Kidney (tissue), 22 donors: ENCODE measurements at places on chromosomes 3 and 15.

GRCh38 chr15:76058714-76059319, 968 bp upstream of the TMEM266 start:
- no peak for DNase-seq

- no peak for DNase-seq
These were observed 6.8 kb downstream of the SLC35A5 start for GRCh38 chr3:112568642-112569041.

- DNase-seq = no peak
These were observed 151.7 kb downstream of the FBN1 start for GRCh38 chr15:48493763-48494225.

- DNase-seq = no peak
These were observed 192.0 kb downstream of the BCHE start for GRCh38 chr3:165645191-165645590.

GRCh38 chr15:36880224-36880912, 220.0 kb downstream of the MEIS2 start:
- peak; percentile 79 for DNase-seq

DNA sequence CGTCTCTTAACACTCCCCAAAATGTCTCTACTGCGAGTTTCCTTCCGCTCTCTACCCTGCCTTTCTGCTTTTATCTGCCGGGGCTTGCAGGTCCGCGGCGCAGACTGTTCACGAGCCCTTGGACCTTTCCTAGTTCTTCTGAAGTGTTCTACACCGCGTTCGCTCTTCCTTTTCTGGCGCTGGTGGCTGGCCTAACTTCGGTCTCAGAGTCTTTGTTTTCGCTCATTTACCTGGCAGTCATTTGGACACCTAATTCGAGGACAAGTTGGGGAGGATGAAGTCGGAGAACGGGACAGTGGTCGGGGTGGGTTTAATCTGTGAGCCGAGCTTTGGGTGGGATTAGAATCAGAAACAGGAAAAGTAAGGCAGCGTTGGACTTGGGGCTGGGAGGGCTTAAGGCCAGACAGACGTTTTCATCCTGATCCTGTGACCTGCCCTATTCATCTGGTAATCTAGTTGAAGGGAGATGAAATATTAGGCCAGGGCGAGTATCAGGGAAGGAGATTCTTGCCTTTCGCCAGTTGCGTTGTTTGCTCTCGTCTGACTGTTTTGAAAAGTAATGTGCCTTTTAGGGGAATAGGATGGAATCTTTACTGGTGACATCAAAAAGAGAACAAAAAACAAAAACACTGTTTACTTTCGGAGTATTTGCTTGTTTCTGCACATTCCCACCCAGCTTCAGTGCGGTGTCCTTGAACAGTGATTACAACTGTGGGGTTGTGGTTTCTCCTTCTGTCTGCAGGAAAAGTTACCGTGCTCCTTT, 1.8 kb downstream of the DIPK2A start:
- DNase-seq = peak; percentile 90

- no peak for DNase-seq
These were observed 655.2 kb downstream of the RBMS3 start for GRCh38 chr3:29936054-29936453.

DNA sequence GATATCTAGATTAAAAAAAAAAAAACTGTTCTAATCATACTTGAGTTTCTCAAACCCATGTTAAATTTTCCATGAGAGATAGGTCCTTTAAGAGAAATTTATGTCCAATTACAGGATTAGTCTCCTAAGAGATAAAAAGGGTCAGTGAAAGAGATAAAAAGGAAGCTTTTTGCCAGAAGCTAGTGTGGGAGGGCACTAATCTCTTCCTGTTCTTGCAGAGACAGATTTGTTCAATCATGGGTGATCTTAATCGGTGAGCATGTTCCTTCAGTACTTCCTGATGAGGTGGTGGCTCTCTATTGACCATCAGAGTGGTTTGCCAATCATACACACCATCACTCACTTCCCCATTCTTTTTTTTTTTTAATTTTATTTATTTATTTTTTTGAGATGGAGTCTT, 16.9 kb upstream of the LPP start:
- DNase-seq = no peak

DNA sequence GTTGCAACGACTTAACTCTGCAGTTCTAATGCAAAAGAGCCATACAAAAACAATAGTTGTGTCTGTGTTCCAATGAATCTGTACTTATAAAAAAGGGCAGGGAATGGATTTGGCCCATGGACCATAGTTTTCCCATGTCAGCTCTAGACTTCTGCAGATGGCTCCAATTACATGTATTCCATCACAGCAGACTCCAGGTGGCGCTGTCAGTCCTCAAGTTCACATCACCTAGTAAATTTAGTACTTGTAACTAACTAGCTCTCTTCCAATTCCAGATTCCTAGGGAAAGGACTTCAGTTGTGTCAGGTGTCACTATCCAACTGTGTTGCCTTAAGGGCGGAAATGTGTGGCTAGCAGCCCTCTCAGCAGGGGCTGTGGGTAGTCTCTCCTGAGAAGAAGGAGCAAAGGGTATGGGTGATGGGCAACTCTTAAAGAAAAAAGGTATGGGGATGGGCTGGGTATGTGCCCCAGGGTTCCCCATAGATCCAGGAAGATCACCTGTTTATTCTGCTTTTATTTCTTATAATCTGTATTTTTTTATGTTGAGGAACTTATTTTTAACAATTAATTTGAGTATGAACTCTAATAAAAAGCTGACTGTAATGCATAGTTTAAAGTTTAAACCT, 36.2 kb downstream of the BBS4 start:
- no peak for DNase-seq

GRCh38 chr3:172152874-172153273, 113.5 kb downstream of the FNDC3B start:
- DNase-seq = no peak

DNA sequence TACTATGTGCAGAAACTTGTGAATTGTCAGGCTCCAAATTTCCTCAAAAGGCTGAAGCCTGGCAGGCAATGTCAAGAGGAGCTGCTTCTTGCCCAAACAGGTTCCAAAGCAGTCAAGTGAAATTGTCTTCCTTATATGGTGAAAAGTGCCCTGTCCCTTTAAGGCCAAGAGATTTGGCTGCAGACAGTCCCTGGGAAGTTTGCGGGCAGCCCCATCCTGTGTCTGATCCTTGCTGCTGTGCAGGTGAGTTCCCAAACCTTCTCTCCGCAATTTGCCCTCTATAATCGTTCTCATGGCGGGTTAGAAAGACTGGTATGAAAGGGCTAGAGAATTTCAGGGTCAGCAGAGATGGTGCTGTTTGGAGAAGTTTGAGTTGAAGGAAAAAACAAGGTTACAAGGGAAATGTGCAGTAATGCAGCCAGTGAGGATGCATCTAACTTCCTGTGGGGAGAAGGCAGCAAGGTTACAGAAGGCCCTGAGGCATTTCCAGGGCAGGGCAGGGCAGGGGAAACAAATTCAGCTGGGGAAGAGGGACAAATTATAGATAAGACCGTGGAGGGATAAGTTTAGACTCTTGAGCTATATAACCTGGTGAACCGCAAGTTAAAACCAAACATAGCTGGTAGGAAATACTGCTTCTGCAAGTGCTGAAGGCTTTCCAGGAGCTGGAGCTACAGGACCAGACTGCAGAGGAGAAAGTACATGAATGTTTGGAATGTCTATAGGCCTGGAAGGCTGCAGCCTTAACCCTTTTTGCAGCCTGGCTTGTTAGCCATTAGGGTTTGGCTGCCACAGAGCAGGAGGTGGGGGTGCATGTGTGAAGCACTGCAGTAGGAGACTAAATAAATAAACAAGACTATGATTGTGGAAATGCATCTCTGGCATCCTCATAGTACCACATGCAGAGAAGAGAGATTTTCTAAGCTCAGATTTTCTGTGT, 256.2 kb upstream of the IL12A start:
- DNase-seq = no peak

GRCh38 chr3:112973325-112974177, 1.4 kb downstream of the CD200R1 start:
- DNase-seq = no peak

GRCh38 chr3:98263944-98264343, at the start of gene OR5H6:
Gene OR5H6, plus strand, starts transcription at chr3:98264244. Its CDS starts 89 bp downstream, at chr3:98264333.
- DNase-seq = no peak

GRCh38 chr15:49270541-49271421, 100.7 kb downstream of the GALK2 start:
- no peak for DNase-seq

GRCh38 chr3:14418296-14419250, 16.2 kb downstream of the SLC6A6 start:
- peak; percentile 80 for DNase-seq
